ENCODE measurements at places on chromosomes 16 and 17.

GRCh38 chr17:56891751-56892150 lies 22.1 kb downstream of the TRIM25 start:
- DNase-seq = peak; percentile 41

DNA sequence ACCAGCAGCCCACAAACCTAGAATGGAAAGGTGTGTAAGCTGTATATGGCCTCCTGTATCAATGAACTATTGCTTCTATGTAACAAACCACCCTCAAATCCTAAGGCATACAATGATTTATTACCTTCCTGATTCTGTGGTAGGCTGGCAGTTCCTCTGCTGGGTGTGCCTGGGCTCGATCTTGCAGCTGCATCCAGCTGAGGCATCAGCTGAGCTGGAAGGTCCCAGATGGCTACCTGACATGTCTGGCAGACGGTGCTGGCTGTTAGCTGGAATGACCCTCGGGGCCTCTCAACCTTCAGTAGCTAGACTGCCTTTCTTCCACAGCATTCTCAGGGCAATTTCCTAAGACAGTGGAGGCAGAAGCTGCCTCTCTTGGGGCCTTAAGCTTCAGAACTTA lies 152.7 kb downstream of the RAB11FIP4 start:
- DNase-seq = no peak

DNA sequence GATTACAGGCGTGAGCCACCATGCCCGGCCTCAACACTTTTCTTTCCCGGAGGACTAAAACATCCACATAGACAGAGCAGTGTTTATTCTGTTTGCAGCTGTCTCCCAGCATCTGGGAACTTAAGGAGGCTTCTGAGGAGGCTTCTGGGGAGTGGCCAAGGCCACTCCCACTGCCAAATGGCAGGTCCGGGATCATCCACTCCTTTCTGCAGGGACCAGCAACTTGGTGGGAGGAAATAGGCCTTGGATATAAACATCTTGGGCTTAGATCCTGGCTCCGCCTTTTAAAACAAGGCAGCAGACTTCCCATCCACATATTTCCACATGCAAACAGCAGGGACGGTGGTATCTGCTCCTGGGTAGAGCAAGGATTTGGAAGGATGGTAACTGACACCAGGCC lies 14.1 kb upstream of the SPATA32 start:
- DNase-seq = no peak

GRCh38 chr17:16101440-16101839 lies 101.8 kb downstream of the TTC19 start:
- no peak for DNase-seq

DNA sequence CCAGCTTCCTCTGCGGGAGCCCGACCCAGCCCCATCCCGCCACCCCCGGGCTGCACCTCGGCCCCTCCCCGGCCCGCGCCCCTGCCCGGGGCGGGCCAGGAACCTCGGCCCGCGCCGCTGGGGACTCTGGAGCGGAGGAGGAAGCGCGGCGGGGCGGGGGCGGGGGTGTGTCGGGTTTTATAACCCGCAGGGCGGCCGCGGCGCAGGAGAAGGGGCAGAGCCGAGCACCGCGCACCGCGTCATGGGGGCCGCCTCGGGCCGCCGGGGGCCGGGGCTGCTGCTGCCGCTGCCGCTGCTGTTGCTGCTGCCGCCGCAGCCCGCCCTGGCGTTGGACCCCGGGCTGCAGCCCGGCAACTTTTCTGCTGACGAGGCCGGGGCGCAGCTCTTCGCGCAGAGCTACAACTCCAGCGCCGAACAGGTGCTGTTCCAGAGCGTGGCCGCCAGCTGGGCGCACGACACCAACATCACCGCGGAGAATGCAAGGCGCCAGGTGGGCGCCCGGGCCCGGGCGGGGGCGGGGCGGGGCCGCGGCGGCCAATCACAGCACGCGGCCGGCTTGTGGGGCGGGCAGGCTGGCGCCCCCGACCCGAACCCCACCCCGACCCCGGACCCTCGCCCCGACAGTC lies at the start of gene ACE:
Gene ACE, plus strand, starts transcription at position 208 of the 626 bp plus-strand sequence. Its CDS starts 34 bp downstream, at position 242.
- peak; percentile 35 for DNase-seq

DNA sequence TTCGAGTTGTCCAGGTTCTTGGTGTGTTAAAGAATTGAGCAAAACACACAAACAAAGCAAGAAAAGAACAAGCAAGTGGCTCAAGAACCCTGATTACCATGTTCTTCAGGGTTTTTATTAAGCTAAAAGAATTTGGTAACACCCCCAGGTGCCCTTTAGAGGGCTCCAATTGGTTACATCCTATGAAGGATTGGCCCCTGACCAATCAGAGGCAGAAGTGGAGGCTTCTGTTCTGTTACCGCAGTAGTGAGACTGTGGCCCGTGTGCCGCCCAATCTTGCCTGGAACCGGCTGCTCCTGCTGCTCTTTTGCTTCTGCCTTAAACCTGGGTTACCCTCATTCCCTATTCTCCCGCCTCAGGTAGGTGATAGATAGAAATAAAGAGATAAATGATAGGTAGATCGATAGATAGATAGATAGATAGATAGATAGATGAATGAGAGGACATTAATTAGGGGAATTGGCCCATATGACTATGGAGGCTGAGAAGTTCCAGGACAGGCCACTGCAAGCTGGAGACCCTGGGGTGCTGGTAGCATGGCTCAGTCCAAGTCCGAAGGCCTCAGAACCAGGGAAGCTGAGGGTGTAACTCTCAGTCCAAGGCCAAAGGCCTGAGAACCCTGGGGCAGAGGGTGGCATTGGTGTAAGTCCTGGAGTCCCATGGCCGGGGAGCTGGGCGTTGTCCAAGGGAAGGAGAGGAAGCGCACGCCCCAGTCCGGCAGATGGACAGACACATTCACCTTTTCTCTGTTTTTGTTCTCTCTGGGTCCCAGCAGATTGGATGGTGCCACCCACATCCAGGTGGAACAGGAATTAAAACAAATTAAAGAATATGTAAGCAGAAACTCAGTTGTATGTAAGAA lies 3.5 kb upstream of the CA5A start:
- no peak for DNase-seq

DNA sequence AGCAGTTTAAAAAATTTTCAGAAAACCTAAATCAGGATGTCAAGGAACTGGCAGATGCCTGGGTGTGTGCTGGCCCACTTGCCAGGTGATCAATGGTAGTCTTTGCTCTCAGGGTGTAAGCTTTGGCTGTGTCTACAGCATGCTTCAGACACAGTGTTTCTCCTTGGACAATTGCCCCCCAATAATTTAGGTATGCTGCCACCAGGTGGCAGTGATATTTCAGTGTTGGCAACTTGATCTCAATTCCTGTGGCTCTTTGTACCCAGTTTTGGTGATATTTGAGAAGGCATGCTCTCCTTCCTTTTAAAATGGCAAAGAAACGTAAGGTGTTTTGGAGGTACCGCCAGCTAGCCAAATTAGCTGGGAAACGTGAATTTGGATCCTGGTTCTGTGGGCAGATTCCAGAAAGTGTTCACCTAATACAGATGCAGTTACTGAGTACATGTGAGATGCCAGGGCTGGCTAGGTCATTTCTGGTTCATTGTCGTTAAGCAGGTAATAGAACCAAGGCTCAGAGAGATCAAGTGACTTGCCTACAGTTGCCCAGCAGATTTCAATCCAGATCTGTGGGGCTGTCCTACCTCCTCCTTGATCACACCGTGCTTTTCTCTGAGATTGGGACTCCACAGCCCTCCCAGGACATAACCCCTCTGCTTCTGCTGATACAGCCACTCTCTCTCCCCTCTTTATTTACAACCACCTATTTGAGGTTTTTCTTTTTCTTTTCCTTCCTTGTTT lies 155.6 kb upstream of the PLCG2 start:
- DNase-seq = peak; percentile 70

DNA sequence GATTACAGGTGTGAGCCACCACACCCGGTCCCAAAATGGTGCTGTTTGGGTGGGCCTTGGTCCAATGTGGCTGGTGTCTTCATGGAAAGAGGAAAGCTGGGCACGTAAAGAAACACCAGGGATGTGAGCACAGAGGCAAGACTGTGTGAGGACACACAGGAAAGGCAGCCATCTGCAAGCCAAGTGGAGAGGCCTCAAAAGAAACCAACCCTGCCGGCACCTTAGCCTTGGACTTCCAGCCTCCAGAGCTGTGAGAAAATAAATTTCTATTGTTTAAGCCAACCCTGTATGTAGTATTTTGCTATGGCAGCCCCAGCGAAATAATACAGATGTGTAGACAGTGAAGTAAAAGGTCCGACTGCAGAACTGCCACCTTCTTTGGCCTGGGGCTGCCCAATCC lies 68.7 kb downstream of the SLC39A11 start:
- no peak for DNase-seq

- peak; percentile 51 for DNase-seq
Observed at GRCh38 chr17:82031885-82032627, 578 bp downstream of the RAC3 start.

GRCh38 chr17:37130984-37131446 lies 182.3 kb downstream of the AATF start:
- DNase-seq = no peak

DNA sequence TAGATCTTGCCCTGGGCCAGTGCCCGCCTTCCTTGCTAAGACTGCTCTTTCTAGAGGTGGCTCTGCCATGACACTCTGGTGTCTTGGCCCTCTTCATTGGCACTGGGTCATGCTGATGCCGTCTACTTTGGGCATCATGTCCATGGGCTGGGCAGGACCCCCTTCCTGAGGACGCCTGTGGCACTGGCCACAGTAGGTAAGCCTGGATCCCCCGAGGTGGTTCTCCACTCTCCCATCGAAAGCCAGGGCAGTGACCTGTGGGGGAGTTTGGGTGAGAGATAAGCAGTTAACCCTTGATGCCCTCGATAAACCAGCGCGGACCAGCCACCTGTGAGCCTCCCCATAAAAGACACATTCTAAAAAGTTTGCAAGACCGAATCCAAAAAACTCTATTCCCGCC lies 20.0 kb upstream of the ITGB4 start:
- no peak for DNase-seq

DNA sequence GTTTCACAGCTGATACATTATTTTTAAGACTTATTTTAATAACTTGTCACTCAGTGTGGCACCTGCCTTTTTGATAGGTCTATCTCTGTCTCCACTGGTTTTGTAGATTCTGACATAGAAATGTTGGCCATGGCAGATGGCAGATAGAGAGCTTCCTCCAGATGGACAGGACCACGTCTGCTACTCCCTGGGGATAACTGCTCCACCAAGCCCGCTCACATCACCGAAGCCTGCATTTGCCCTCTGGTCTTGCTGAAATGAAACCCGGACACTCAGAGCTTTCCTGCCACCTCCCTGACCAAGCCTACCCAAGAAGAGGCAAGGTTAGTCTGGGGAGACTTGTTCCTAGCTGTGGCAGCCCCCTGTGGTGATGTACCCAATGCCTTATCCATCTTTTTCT lies 16.4 kb upstream of the HAP1 start:
- DNase-seq = no peak

DNA sequence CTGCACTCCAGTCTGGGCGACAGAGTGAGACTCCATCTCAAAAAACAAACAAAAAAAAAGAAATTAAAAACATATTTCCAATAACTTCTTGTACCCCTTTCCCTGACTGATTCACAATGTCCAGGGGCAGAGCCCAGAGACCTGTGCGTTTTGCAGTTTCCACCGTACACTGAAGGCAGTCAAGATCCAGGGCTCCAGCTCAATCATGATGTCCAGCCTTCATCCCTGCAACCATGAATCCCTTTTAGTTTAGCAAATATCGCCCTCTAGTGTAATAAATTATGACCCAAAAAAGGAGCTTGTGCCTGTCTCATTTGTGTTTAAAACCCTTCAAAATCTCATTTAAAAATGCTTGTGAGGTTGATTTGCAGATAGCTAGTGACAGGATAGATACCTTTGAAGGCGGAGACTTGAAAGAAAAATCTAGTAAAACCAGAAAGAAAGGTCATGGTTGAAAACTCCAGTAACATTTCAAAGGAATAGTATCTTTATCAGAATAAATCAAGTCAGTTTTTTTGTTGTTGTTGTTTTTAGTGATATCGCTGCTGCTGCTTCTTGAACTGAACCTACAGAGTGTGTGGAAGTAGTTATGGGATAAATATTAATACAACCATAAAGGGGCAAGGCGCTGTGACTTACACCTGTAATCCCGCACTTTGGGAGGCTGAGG lies 3.7 kb upstream of the ERN1 start:
- peak; percentile 39 for DNase-seq

DNA sequence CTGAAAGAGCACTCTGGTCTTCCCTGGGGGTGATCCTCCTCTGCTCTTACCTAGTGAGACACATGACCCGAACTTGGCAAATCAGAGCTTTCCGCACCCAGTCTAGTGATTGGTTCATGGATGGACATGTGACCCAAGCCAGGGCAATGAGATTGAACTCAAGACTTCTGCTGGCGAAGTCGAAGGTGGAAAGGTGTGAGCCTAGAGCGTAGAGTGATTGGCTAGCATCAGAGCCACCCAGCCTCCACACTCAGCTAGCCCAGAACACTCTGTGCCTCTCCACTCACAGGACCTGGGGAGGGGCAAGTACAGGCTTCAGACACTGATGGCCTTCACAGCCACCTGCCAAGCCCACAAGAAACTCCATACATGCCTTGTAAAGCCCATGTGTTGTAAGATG lies 17.6 kb downstream of the ATPAF2 start:
- no peak for DNase-seq

- no peak for DNase-seq
Observed at GRCh38 chr16:52705122-52705521, 158.2 kb upstream of the TOX3 start.

- DNase-seq = no peak
Observed at GRCh38 chr17:46853896-46854444, 2.6 kb downstream of the WNT9B start.

DNA sequence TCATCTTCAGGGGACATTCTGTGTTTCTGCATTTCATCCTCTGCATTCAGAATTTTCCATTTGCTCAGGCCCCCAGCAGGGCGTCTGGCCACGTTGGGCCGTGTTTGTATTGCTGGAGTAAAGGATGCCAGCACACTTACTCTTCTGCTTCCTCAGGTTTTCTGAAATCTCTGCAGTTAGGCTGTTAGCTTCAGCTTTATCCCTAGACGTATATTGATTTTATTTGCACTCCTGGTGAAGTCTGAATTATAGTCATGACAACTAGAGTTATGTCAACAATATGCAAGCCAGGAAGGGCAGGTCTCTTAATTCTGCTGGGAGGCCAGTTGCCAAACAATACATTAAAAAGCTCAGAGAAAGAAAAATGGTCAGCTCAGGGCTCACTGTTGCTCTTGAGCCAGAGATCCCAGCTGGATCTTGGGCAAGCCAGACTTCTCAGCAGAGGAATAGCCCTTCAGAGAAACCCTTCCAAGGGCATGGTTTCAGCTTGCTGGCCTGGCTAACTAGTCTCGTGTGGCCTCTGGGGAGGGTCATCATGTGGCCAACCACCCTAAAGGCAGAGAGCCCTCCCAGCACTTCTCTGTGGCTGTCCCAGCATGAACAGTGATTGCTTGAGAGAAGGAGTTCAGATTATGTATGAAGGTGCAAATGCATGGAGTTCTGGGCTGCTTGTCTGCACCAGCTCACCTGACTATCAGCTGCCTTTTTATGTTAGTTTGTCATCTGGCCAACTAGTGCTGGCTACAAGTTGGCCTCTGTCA lies 110.2 kb upstream of the CACNG5 start:
- no peak for DNase-seq

GRCh38 chr17:40854175-40854814 lies 12.7 kb downstream of the KRT12 start:
- no peak for DNase-seq
